ENCODE measurements at places on chromosomes 16 and 17.

- DNase-seq, result peak; percentile 79
These were observed 5.6 kb downstream of the GLG1 start for GRCh38 chr16:74601126-74601871.

- peak; percentile 77 for DNase-seq
These were observed 17.6 kb downstream of the ZNF213 start for GRCh38 chr16:3152277-3152990.

- no peak for DNase-seq
These were observed 15.6 kb downstream of the BEAN1 start for GRCh38 chr16:66442502-66443268.

DNA sequence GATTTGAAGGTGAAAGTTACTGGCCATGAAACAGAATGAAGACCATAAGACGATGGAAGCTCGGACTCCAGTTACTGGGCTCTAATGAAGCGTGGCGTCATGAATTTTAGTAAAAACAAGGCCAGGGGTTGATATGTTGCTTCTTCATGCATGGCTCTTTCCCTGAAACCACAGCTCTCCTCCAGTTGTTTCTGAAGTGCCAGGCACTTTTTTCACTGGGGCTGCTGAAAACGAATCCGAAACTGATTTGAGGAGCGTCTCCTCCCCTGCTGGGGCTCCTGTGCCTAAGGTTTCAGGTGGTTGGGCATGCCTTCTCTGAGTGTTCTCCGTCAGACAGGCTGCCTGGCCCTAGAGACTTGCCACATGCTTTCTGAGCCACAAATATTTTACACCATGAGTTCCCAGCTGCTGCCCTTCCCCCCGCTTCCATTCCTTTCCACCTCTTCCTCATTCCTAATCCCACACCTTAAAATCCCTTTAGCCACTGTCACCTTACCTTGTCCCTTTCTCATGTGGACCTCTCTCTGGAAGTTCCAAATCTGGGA lies 3.7 kb upstream of the MYL4 start:
- DNase-seq, result peak; percentile 78

DNA sequence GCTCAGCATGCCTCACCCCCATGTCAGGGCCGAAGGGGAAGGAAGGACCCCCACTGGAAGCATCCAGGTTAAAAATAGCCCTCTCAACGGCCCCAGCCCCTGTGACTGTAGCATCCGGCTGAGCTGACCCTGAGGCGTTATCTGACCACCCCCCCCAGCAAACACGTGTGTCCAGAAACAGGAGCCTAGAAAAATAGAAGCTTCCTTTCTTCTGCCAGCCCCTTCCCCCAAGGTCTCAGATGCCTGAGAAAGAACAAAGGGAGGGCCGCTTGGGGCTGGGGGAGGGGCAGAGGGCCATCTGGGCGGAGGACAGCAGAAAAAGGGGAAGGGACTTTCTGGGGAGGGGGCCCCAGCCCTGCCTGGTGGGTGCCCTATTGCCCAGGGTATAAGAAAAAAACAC lies 55.8 kb downstream of the ACTG1 start:
- DNase-seq, result no peak

GRCh38 chr17:33602981-33603380 lies 309.9 kb upstream of the ASIC2 start:
- no peak for DNase-seq

DNA sequence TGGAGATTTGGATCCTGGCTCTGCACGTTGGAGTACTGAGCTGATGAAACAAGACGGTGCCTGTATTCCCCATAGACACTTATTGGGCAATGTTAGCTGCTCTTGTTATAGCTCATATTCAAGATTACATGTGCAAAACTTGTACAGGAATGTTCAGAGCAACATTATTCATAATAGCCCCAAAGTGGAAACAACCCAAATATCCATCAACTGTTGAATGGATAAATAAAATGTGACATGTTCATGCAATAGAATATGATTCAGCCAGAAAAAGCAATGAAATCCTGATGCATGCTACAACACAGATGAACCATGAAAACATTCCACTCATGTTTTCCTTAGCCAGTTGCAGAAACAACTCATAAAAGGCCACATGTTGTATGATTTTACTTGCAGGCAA lies 5.7 kb upstream of the SDR42E1 start:
- DNase-seq, result no peak

- no peak for DNase-seq
These were observed 19.3 kb downstream of the TMEM11 start for GRCh38 chr17:21194703-21195102.

DNA sequence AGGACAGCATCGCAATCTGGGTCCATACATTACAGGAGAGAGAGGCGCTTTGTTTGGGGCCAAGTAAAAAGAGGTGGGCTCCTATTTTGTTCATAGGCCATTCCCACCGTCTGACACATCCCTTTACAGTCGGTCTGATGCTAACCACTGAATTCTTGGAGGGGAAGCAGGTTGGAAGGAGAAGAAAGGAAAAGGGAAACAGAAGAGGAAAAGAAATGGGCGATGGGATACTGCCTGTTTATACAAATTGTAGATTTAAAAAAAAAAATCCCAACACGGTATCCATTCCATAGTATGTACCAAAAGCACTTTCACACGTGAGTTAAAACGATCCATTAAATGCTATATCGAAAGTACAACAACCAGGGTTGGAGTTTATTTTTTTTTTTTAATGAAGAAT lies 4.0 kb upstream of the ZFHX3 start:
- no peak for DNase-seq

DNA sequence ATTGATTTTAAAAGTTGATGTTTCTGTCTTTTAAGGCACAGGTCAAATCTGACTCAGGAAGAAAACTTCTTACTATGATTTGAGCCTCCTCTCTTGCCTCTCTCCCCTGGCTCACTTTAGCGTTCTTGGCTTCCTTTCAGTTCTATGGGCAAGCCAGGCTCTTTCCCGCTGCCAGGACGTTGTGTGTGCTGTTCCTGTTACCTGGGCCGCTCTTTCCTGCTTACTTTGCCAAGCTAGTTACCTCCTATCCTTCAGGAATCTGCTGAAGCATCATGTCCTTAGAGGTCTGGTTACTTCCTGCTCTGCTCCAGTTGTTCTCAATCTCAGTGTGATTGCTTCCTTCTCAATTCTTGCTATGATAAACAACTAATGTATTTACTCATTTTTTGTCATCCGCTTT lies 1108.5 kb upstream of the EEF2KMT start:
- no peak for DNase-seq

- no peak for DNase-seq
These were observed 6.4 kb upstream of the CCDC57 start for GRCh38 chr17:82219083-82219482.

DNA sequence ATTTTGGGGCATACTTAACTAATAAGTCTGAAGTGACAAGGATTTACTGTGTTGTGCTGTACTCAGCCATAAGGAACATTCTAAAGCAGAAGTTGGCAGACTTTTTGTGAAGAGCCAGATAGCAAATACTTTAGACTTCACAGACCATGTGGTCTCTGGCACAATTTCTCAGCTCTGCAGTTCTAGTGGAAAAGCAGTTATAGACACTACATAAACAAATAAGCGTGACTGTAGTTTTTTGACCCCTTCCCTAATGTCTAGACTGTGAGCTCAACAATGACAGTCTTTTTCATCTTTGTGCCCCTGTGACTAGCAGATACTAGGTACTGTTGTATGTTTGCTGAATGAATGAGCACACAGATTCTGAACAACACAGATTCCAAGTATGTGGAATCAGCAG lies 4.9 kb downstream of the RPAIN start:
- no peak for DNase-seq

GRCh38 chr17:59154292-59154720 lies 680 bp downstream of the SKA2 start:
- peak; percentile 42 for DNase-seq

- DNase-seq, result no peak
These were observed 1.1 kb downstream of the SRSF1 start for GRCh38 chr17:58005728-58006559.

GRCh38 chr16:89100601-89101302 lies 7.1 kb downstream of the ACSF3 start:
- DNase-seq, result no peak

GRCh38 chr17:7383742-7384488 lies 3.0 kb downstream of the TNK1 start:
- peak; percentile 87 for DNase-seq

GRCh38 chr16:9176547-9177418 lies 85.3 kb downstream of the HAPSTR1 start:
- no peak for DNase-seq

GRCh38 chr17:14417336-14417735 lies 116.5 kb downstream of the HS3ST3B1 start:
- DNase-seq, result no peak

GRCh38 chr17:50346313-50347116 lies 589 bp downstream of the XYLT2 start:
- DNase-seq, result peak; percentile 66

GRCh38 chr17:49698005-49698404 lies 9.8 kb downstream of the SLC35B1 start:
- DNase-seq, result no peak

DNA sequence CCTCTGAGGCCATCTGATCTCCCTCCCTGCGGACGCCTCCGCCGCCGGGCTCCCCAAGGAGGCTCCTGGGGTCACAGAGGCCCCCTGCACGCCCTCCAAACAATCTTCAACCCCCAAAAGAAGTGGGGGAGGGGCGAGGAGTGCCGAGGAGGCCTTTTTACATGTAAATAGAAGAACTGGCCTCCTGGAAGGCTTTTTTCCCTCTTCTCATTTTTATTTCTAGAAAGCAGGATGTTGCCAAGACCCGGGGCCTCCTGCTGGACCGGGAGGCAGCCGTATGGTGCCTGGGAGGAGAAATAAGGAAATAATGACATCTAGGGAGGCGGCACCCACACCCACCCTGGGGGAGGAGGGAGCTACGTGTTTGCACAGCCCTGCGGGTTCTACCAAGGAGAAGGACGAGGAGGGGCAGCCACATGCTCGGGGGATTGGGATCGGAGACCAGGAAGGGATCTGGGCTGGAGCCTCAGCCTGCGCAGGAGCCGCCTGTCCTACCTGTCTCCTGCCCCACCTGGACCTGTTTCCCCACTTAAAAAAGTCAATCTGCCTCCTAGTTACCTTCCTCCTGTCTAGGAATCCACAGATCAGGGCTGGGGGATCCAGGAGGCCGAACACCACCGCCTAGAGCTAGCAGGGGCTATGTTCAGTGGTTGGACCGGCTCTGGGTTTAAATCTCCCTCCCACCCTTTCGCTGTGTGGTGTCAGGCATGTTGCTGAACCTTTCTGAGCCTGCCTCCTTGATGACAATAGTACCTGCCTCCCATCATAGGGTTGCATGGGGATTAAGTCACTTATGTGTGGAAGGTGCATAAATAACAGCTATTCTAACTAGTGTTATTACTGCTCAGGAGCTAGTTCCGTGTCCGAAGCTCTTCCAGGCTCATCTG lies 175.7 kb upstream of the GSE1 start:
- DNase-seq, result no peak

GRCh38 chr16:3536851-3537250 lies 36.0 kb downstream of the CLUAP1 start:
- DNase-seq, result no peak

DNA sequence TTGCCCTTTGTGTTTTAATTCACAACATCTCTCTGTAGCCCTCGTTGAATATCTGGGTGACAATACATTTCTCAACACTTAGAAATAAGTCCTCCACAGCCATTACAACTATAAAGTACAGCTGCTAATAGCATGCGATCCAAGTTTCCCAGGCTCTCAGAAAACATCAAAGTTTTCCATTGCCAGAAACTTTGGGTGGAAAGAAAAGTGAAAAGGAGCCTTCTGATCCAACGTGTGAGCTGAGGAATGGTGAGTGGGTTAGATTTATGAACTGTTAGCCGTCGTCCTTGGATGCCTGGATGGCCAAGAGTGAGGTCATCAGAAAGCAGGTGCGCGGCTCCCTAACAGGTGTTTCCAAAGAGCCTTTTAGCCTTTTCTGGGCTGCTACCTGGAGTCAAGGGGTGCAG lies 258.0 kb downstream of the PMP22 start:
- no peak for DNase-seq

GRCh38 chr16:19613834-19614233 lies 58.3 kb downstream of the VPS35L start:
- no peak for DNase-seq

- peak; percentile 63 for DNase-seq
These were observed 787 bp downstream of the AMDHD2 start for GRCh38 chr16:2520784-2521531.

- DNase-seq, result no peak
These were observed 50.3 kb downstream of the ABCC12 start for GRCh38 chr16:48105456-48105855.

- DNase-seq, result no peak
These were observed 1.0 kb downstream of the FZD2 start for GRCh38 chr17:44558334-44558709.

DNA sequence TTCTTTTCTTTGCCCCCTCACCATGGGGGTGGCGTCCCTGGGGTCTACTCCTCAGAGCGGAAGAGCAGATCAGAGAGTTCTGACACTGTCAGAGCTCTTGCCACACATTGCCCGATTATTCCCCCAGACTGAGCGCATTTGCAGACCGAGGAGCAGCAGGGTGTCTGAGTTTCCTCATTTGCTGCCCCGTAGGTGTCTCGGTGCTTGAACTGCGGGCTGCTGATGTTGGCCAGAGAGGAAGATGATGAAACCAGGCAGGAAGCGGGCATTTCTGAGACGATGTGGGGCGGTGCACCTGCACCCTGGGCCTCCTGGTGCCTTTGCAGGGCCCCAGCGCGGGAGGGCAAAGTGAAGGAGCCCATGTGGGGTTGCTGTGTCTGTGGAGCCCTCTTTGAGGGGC lies 55.2 kb downstream of the ARSG start:
- DNase-seq, result peak; percentile 80

GRCh38 chr17:60781880-60782412 lies 104.3 kb downstream of the BCAS3 start:
- DNase-seq, result no peak

DNA sequence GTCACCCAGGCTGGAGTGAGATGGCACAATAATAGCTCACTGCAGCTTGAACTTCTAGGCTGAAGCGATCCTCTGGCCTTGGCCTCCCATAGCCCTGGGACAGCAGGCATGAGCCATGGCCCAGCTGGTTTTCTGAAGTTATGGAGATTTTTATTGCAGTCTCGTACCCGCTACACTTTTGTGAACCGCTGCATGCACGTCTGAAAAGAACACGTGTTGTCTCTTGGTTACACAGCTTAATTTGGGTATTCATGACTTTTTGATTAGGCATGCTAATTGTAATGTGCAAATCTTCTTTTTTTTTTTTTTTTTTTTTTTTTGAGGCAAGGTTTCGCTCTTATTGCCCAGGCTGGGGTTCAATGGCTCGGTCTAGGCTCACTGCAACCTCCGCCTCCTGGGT lies 13.4 kb downstream of the SLC25A10 start:
- DNase-seq, result no peak

GRCh38 chr16:50153596-50154419 lies 702 bp downstream of the TENT4B start:
- DNase-seq, result peak; percentile 50

DNA sequence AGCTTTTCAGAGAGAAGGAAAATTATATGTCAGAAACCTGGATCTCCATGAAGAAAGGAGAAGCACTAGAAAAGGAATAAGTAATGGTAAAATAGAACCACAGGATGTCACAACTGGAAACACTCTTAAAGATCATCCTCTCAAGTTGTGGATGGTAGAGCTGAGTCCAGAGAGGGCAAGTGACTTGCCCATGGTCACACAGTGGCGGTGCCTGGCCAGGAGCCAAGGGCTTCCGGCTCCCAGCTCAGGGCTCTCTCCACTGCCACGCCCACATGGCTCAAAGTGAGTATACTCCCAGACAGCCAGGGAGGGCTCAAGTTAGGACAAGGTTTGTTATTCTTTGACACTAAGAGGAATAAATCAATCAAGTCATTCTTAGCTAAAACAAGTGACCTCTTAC lies 159.8 kb downstream of the COPRS start:
- DNase-seq, result no peak

GRCh38 chr16:47127541-47127940 lies 16.2 kb downstream of the NETO2 start:
- no peak for DNase-seq
